Inflammatory macrophage (primary cell): ENCODE measurements at places on chromosomes 1 and 21.

- DNase-seq: no peak
These were observed 11.9 kb downstream of the MEF2D start for GRCh38 chr1:156488566-156489165.

GRCh38 chr1:151837197-151837596, 2.4 kb downstream of the C2CD4D start:
- DNase-seq: no peak

DNA sequence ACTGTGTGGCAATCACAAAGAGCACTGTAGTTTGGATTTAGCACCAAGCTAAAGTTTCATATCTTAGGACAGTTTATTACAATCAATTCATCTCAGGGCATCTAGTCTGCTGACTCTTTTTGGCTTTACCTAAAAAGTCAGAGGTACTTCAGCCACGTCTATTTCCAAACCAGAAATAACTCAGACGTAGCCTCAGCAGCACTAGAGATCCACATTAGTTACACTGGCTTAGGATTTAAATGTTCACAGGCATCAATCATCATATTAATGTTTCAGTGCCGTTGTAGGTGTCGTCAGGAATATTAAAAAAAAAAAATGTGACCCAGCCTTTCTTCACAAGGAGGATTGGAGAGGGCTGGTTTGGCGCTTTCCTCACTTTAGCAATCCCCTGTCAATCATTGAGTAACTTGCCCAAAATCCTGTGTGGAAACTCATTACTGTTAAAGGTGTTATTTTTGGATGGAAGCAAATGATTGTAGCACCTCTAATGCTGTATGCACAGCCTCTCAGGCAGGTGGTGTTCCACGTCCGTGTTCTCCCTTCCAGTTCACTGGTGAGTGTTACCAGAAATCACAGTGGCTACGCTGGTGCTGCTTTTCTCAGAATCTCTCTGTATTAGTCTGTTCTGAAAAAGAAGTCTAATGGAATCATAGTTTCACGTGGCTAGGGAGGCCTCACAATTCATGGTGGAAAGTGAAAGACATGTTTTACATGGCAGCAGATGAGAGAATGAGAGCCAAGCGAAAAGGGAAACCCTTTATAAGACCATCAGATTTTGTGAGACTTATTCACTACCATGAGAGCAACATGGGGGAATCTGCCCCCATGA, 45.4 kb downstream of the NEK7 start:
- no peak for DNase-seq

DNA sequence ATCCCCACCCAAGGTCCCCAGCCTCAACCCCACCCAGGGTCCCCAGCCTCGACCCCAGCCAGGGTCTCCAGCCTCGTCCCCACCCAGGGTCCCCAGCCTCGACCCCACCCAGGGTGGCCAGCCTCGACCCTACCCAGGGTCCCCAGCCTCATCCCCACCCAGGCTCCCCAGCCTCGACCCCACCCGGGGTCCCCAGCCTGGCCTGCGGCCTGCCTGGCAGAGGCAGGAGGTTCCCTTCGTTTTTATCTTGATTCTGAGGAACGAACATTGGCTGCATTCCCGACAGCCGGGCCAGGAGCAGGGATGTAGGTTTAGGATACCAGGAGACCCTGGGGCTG, 3.4 kb upstream of the PDE9A start:
- no peak for DNase-seq

GRCh38 chr1:109478806-109479205, 4.9 kb upstream of the ATXN7L2 start:
- no peak for DNase-seq

DNA sequence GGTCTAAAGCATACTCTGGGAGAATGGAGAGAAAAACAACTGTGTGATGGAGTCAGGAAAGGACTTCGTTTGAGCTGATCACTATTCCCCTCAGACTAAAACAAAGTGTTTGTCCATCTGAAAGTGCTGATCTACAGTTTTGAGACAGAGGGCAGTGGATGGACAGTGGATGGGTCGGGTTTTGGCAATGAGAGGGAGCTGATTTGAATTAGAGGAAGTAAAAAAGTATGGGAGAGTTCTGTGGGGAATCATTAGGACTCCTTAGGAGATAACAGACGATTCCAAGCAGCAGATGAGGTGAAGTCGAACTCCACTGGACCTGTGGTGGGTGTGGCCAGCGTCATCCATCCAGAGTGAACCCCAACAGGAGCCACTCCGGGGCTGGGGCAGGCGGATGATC, 62.3 kb downstream of the PTGS2 start:
- DNase-seq: peak; percentile 46

DNA sequence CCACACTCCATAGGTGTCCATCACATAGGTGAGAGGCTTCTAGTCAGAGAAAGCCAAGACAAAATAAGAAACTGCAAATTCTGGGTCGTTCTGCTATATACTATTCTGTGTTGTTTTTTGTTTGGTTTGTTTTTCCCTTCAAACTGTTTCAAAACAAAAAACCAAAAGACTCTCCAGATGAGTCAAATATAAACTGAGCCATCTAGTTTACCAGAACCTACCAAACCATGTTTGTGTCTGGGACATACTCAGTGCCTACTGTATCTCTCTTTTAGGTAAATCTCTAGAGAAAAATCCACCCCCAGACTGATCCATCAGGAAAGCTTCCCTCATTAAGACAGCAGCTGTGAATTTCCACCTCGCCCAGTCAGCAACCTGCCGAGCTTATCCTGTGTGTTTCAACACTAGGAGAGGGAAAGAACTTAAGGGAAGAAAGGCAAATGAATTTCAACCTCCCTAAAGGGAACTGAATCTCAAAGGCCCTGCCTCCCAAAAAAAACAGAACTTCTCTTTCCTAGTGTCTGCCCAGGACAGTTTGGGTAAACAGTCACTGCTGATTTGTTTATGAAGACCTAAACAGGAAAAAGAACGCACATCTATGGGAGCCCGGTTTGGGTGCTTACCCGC, 17.2 kb downstream of the PPT1 start:
- peak; percentile 48 for DNase-seq

GRCh38 chr1:165679282-165680036, 18.9 kb downstream of the ALDH9A1 start:
- no peak for DNase-seq

DNA sequence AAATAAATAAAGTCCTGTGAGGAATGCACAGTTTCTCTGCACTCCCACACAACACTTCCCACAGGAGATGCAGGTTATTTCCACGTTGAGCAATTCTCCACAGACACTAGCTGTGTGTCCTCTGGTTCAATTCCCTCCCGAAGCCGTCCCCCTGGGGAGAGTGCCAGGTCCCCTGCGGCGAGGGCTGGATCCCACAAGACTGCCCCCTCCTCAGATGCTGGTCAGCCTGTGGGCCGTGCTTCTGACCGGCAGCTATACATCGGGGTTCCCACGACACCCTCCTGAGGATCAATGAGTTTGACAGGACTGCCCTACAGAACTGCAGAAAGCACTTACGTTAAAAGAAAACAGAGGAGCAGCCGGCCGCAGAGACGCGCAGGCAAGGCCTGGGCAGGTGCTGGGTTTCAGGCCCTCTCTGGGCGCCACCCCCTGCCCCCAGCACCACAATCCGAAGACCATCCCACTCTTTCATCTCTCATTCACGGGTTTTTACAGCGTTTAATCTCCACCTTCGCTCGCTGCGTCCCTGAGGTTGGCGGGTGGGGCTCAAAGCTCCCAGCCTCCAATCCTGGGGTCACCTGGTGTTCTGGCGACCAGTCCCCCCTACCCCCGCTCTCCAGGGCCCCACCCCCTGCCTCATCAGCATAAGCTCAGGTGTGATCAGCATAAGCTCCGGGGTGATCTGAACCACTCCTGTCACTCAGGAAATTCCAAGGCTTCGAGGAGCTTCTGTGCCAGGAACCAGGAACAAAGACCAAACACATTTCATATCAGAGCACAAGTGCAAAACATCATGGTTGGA, 9.3 kb downstream of the SLC35E2B start:
- DNase-seq: no peak

DNA sequence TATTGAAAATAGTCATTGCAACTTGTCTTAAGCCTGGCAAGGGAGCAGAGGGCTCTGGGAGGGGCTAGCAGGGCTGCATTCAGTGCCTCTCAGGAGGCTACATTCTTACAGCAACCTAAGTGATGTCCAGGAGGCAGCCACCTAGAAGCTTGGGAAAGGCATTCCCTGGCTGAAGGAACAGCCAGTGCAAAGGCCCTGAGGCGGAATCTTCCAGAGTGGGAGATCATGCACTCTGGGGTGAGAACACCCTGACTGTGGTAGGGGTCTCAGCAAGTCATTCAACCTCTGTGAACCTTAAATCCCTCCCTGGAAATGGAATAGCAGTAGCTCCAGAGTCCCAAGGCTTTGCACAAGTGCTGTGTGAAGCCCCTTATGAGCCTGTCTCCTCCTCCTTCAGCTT, 84.1 kb downstream of the TAS1R2 start:
- DNase-seq: no peak

DNA sequence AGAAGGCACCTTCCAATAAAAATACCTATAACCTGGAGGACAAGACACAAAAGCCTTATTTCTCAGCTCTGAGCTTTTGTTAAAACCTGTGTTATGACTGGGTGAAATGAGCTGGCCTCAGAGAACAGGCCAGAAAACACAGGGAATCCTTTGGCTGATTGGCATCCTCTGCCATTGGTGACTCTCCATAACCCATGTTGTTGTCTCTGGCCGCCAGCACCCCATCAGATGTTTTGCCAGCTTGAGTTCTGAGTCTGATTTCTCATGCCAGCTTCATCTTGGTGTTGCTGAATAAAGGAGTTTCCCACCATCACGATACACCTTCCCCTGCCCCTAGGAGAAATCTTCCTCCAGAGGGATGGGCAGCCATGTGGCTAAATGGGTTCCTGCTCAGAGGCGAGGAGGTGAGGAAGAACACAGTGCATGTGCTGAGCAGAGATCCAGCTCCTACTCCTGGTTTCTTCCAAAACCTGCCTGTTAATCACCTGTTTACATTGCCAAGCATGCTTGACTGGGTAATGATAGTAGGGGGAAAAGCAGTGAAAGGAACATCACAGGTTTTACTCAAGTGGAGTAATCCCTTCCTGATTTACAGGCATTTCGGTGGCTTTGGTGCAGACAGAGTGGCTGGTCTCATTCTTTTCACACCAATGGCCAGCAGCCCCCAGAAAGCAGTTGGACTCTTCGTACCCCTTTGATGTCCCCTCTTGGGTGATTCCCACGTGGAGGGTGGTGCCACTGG, 109.8 kb downstream of the ROR1 start:
- DNase-seq: no peak

- peak; percentile 48 for DNase-seq
These were observed 22.8 kb upstream of the CSF1 start for GRCh38 chr1:109887884-109888283.

GRCh38 chr1:236128646-236129178, 13.6 kb upstream of the GPR137B start:
- no peak for DNase-seq

- DNase-seq: no peak
These were observed 213.7 kb downstream of the FOXD2 start for GRCh38 chr1:47651311-47652089.

GRCh38 chr1:186374303-186375151, 526 bp downstream of the TPR start:
- peak; percentile 7 for DNase-seq

DNA sequence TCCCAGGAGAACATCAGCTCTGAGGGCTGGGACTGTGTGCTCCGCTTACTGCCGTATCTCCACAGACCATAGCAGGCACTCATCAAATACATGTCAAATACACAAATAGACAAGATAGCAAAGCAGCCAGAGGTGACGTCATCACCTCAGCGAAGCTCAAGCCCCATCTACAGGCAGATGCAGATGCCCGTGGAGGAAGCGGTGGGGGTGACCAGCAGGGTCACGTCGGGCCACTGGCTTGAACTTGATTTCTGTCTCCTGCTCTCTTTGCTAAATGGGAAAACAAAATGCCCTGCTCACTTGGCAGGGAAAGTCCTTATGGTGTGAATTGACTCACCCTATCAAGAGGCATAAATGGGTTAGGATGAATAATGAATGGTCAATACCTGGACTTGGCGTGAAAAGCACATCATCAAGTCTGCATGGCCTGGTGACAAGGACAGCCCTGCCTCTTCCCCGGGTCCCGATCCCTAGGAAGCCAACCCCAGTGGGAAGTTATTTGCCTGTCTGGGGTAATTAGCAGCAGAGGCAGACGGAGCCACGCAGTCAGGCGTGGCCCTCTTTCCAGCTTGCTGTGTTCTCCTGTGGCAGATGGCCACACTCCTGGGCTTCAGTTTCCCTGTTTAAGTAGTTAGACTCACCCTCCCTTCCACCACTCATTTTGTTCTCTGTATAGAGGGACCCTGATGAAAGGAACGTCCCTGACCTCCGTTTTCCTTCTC, 536.0 kb downstream of the NPHP4 start:
- no peak for DNase-seq

DNA sequence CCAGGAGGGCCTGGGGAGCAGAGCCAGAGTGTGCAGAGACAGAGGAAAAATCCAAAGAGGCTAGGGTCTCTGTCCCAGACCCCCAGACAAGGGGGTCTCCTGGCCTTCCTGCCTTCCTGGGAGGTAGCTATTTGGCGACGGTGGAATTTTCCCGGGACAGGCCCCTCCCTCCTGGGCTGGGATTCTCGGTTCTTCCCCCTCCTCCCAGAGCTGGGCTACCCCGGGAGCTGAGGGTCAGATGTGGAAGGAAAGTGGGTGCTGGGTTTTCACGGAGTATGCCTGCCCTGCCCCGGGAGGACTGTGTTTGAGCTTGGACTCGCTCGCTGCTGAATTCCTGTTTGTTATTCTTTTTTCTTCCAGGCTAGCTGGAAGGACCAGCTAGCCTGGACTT, 759 bp downstream of the AMPD2 start:
- DNase-seq: no peak

- DNase-seq: no peak
These were observed 65.5 kb upstream of the COA6 start for GRCh38 chr1:234307726-234308125.

DNA sequence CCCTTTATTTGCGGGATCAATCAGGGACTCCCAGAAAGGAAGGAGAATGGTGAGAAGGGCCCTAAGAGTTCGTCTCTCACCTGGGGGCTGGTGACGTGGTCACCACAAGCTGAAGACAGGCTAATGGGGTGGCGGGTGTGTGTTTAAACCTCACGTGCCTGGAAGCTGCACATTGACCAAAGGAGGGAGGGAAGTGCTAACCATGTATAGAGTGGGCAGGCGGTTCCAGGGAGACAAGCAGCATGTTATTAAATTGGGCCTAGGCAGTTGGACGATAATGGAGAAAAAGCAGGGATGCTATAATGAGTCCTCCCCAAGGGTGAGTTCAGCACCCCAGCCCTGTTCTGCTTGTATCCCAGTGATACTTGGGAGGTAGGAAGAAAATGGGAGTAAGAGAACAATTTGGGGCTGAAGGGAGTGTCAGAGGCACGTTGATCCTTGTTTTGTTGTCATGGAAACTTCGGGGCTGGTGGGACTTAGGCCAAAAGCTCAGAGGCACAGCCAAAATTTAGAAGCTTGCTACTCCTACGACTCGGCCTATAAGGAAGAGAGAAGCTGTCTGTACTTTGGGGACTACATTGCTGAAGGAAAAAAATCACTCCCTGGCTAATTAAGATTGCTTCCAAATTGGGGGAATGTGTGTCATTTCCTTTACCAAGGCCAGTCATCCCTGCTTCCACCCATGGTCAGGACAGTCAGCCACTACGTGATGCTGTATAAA, 33.2 kb upstream of the EPHA8 start:
- DNase-seq: no peak
